ENCODE measurements at places on chromosomes 3 and 15.
A peak's percentile ranks its signal among the peaks of the same experiment; 100 is the strongest.

- no peak for DNase-seq
Observed at GRCh38 chr15:100372739-100373119, 31.0 kb upstream of the ADAMTS17 start.

GRCh38 chr3:66033241-66034138 lies 5.2 kb downstream of the MAGI1 start:
- DNase-seq: no peak

- peak; percentile 17 for DNase-seq
Observed at GRCh38 chr3:197791892-197792647, 1.0 kb downstream of the LRCH3 start.

DNA sequence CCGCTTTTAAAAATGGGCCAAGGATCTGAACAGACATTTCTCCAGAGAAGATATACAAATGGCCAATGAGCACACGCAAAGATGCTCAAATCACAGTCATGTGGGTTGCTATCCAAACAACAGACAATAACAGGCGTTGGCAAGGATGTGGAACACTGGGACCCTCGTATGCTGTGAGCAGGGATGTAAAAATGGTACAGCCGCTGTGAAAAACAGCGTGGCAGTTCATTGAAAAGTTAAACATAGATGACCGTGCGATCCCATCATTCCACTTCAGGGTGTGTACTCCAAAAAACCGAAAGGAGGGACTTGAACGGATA lies 6.7 kb upstream of the LRRC15 start:
- no peak for DNase-seq

- no peak for DNase-seq
Observed at GRCh38 chr15:81751816-81752545, 293.8 kb downstream of the MEX3B start.

DNA sequence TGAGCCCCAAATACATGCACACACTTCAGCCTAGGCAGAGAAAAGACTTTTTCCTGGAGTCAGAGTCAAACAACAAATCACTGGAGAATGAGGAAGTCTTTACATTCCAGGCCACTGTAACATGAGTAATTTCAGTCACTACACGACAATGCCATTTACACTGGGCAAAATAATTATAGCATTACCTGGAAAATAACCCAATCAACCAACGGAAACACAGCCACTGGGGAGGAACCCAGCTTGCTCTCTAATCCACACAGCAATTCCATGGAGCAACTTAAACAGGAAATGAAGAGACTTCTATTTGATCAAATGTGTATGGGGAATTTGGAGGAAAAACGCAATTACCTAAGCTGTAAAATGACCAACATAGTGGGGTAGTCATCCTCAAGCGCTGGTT lies 15.2 kb downstream of the FSTL1 start:
- no peak for DNase-seq

DNA sequence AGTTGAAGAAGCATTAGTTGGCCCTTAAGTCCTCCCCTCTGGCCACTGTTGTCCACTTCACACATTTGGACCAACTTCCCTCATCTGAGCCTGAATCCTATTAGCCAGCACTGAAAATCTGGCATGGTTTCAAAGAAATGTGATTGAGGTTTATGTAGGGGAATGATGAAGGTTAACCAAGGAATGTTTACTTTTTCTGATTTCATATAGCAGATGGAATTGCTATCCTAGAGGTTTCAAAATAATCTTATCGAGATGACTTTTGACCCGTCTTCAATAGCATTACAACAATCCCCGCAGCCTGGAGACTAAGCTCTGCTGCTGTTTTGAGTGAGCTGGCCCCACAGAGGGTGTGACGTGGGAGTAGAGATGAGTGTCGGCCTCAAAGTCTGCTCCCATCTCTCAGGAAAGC lies 200.8 kb upstream of the IL12A start:
- DNase-seq: no peak

DNA sequence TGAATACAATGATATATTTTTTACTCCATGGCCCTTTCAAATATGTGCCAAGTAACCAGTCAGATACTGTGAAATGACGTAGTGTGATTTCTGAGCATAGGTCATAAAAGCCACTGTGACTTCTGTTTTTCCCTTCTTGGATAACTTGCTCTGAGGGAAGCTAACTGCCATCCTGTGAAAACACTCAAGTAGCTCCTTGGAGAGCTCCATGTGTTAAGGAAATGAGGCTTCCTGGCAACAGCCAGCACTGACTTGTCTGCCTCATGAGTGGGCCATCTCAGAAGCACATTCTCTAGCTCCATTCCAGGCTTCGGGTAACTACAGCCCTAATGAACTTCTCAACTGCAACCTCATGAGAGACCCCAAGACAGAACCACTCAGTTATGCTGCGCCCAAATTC lies 9.5 kb upstream of the CCDC80 start:
- no peak for DNase-seq
